CD4-positive, alpha-beta T cell treated with Interleukin-15 for 4 hours (primary cell): ENCODE measurements at places on chromosomes 13 and 19.

DNA sequence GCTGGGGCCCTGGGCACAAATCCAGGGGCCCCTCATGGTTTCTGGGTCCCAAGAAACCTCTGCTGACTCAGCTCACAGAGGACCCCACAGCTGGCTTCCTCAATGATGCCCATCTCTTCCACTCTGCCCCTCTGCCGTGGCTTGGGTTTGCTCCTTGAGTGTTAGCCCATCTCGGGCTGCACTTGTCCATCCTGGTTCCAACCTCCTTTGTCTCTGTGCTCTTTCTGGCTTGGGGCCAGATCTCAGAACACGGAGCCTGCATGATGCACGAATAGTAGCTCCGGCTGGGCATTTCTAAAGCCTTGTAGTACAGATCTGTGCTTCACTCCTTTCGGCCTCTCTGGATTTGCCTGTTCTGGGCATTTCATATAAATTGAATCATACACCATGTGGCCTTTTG, 53.8 kb downstream of the F2RL3 start:
- no peak for DNase-seq

DNA sequence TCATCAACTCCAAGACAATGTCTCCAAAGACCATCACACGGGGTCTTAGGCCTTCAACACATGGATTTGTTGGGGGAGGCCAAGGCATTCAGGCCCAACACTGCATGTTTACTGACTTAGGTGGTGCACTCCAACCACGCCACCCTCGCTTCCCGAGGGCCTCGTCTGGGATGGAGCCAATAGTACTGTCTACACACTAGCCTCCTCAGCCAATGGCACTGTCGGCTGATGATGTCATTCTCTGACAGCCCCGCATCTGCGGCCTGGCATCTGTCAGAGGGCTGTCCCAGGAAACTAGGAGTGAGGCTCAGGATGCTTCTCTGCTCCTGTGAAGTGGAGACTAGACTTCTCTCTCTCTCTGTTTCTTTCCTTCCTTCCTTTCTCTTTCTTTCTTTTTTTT, 96.6 kb downstream of the TEX26 start:
- no peak for DNase-seq

GRCh38 chr13:22080832-22081231, 410.0 kb downstream of the FGF9 start:
- no peak for DNase-seq

GRCh38 chr19:15666883-15667282, 6.0 kb upstream of the CYP4F12 start:
- DNase-seq, result no peak

- DNase-seq, result peak; percentile 51
Observed at GRCh38 chr19:14434543-14435319, 1.6 kb downstream of the PKN1 start.

DNA sequence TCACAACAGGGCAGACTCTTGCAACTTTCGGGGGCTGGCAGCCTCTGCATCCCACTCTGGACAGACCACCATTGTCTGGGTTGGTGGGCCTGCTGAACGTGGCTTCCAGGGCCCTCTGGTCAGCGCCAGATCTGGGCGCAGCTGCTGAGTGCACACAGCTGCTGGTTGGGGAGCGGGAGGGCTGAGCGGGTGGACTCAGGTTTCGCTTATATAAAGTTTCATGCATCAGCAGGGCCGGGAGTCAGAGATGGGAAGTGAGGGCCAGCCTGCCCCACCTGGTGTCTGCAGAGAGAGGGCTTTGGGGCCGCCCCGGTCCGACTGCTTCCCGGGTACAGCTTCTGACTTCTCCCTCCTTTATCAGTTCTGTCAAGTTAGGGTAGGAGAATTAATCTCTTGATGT, 6.9 kb downstream of the ARHGEF7 start:
- DNase-seq, result no peak
